ENCODE measurements at places on chromosomes 6 and 20.

GRCh38 chr6:148842296-148843019, 95.6 kb downstream of the UST start:
- DNase-seq = no peak

- DNase-seq = peak; percentile 59
Measured at GRCh38 chr6:130366107-130367005, 539 bp downstream of the TMEM200A start.

- no peak for DNase-seq
Measured at GRCh38 chr20:51651921-51652549, 109.5 kb upstream of the NFATC2 start.

- no peak for DNase-seq
Measured at GRCh38 chr6:122620902-122621301, 10.7 kb downstream of the PKIB start.

DNA sequence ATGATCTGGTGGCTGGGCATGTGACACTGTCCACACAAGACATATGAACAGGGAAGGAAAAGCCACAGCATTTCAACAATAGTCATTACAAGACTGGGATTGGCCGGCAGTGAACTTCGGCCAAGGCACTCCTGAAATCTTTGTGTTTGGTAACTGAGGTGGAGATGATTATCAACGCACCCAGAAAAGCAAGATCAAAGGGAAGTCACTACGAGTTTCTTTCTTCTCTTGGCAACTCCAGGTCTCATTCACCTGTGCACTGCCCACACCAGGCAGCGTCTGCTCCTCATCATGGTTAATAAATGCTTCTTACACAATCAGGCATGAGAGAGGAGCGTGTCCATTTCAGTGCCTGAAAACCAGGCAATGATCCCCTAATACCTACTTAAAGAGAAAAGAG, 20.5 kb upstream of the FOXC1 start:
- no peak for DNase-seq

- no peak for DNase-seq
Measured at GRCh38 chr6:168546730-168547129, 105.7 kb downstream of the SMOC2 start.

GRCh38 chr20:60313191-60313590, 355.0 kb downstream of the CDH26 start:
- no peak for DNase-seq

DNA sequence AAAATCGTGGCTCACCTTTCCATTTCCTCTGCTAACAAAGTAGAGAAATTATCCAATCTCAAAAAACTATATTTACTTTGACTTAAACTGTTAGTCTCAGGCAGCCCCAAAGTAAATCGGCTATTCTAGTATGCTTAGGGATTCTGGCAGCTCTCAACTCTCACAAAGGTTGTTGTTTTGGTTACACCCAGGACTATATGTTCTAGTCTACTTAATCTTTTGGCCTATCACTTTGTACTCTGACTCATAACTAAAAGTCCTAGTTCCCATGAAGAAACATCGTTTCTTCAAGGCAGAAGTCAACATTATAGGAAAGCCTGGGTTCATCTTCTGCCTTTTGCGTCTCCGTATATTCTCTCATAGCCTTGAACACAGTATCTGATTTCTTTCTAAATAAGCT, 42.3 kb downstream of the MYLK4 start:
- no peak for DNase-seq

DNA sequence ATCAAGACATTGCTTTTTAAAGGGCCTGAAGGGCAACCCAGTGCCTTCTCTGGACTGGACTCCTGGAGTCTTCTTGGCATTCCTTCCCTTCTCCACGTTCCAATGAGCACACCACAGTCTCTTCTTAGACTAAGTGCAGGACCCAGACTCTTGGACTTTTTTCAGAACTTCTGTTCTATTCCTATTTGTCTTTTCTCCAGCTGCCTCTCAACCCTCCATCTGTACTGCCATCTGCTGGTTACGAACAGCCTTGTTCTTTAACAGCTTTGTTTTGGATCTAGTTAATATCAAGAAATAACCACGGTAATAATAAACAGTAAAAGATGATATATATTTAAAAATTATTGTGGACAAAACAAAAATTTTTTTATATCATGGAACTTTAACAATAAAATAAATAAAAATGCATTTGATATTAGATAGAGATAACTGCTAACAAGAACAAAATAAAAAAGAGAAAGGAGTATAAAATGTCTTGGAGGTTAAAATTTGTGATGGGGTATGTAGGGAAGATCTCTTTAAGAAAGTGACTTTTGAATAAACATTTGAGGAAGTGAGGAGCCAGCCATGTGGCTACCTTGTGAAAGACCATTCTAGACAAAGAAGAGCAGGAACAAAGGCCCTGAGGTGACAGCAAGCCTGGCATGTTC, 105.1 kb upstream of the HCRTR2 start:
- no peak for DNase-seq

DNA sequence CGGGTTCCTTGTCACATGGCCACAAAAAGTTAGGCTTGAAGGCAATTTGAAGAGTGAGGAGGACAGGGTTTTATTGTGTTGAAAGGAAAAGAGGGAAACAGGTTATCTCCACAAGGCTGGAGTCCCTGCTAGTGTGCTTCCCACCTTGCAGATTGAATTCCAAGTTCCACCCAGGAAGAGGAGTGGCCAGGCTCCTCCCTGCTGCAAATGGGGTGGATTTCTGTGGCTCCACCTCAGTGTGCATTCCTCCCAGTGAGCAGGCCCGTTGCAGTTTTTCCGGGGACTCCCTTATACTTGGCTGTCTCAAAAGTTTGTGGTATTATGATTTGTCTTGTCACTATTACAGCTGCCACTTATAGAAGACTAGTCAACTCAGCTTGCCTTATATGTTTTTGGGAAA, 281.8 kb upstream of the PLCB4 start:
- DNase-seq = no peak

DNA sequence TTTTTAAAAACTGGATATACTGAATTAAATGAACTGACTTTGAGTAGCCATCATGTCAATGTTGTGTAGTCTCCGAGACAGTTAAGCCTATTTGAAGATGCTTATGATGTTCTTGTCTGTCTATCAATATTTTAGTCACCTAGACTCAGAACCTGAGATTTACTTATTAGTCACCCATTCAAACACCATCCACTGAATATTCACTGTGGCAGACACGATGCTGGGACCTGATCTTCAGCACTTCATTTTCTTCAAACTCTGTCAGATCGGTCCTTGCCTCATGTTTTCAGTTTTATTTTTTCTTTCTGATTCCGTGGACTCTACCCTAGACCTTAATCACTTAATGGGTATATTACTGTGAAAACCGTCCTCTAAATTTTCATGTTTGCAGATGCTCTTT, 123.7 kb upstream of the MCHR2 start:
- DNase-seq = no peak

GRCh38 chr20:3616250-3616649, 46.9 kb downstream of the GFRA4 start:
- DNase-seq = no peak

GRCh38 chr20:33927724-33928123, 66.0 kb upstream of the RALY start:
- DNase-seq = no peak

- DNase-seq = no peak
Measured at GRCh38 chr20:63475209-63475608, 2.8 kb upstream of the KCNQ2 start.

DNA sequence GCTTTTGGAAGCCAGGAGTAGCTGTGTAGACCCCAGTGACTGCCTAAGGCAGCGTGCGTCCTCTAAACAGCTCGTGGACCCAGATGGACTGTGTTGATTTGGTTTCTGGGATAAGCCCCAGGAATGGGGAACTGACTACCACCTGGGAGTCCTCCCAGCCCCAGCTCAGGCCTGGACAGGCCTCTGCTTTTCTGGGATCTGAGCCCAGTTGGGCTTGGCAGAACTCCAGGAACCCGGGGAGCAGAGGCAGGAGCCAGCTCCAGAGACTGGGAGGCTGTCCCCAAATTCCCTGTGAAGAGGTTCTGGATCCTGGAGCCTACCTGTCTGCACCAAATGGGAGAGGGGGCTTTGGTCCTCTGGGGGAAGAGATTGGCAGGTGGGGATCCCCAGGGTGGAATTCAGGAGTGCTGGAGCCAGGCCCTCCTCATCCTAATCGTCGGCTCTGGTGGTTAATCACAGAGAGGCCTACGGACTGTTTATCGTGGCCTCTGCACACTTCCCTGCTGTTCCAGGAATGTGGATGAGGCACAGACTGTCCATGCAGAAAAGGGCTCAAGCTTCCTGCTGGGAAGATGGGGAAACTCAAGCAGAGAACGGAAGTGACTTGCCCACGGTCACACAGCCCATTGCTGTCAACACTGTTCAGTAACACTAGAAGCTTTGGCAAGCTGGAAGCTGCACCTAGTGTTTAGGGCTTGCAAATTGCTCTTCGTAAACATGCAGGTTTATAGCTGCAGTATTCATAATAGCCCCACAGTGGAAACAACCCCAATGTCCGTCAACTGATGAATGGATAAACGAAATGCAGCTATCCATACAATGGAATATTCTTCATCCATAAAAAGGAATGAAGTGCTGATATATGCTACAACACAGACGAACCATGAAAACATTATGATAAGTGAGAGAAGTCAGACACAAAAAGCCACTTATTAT, 100.6 kb downstream of the KCNB1 start:
- peak; percentile 83 for DNase-seq

- DNase-seq = no peak
Measured at GRCh38 chr20:15378151-15378550, 1040.7 kb upstream of the FLRT3 start.

- no peak for DNase-seq
Measured at GRCh38 chr6:36682328-36683144, 4.0 kb downstream of the CDKN1A start.

DNA sequence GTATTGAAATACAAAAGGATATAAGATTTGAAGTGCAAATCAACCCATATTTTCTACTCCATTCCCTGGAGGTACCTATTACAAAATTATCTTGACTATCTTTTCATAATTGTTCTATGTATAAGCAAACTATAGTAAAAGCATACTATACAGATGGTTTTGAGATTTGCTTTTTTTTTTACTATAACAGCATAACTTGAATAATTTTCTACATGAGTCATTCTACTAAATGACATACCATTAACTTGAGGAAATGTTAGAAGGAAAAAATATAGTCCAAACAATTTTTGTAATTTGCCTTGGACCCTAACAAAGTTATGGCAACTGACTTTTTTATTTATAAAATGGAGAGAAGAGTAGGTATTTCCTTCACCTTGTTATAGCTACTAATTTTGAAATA, 472.7 kb downstream of the PKHD1 start:
- DNase-seq = no peak

GRCh38 chr20:6651016-6651415, 116.5 kb upstream of the BMP2 start:
- DNase-seq = no peak

- DNase-seq = no peak
Measured at GRCh38 chr6:51619042-51619799, 468.2 kb downstream of the PKHD1 start.
